Thoracic aorta endothelial cell (primary cell): ENCODE measurements at places on chromosomes 4 and X. TPM values are rescaled to one million over a fixed set of nuclear protein-coding genes. Genes with fewer than 3 reads are reported as not detected.

Gene NDST3
- total RNA-seq = not detected in 2 replicates

Gene CAPN6
- not detected in 2 replicates for total RNA-seq

Gene HPSE
- 16.2 and 21.4 TPM in 2 replicates for total RNA-seq

Gene ACE2
- total RNA-seq = not detected in 2 replicates

Gene PAGE4
- total RNA-seq = not detected in 2 replicates

Gene HTN3
- total RNA-seq = not detected in 2 replicates

Gene CCSER1
- total RNA-seq = 1.6 and 2.2 TPM in 2 replicates

Gene TAF7L
- total RNA-seq = 1.4 and 2.4 TPM in 2 replicates

Gene CD38
- under 0.01 and 0.13 TPM in 2 replicates for total RNA-seq

Gene SCML1
- 16.4 and 30.2 TPM in 2 replicates for total RNA-seq

Gene ZAR1
- total RNA-seq = not detected in 2 replicates

Gene ESX1
- not detected in 2 replicates for total RNA-seq

Gene NXT2
- total RNA-seq = 7.3 and 11.3 TPM in 2 replicates

Gene RADX
- total RNA-seq = 0.27 and 0.50 TPM in 2 replicates

Gene FAM236B
- not detected in 2 replicates for total RNA-seq

Gene SPANXA1
- not detected in 2 replicates for total RNA-seq

Gene GPRASP3
- 11.4 and 12.0 TPM in 2 replicates for total RNA-seq
